ENCODE measurements at places on chromosomes 6 and 20.

DNA sequence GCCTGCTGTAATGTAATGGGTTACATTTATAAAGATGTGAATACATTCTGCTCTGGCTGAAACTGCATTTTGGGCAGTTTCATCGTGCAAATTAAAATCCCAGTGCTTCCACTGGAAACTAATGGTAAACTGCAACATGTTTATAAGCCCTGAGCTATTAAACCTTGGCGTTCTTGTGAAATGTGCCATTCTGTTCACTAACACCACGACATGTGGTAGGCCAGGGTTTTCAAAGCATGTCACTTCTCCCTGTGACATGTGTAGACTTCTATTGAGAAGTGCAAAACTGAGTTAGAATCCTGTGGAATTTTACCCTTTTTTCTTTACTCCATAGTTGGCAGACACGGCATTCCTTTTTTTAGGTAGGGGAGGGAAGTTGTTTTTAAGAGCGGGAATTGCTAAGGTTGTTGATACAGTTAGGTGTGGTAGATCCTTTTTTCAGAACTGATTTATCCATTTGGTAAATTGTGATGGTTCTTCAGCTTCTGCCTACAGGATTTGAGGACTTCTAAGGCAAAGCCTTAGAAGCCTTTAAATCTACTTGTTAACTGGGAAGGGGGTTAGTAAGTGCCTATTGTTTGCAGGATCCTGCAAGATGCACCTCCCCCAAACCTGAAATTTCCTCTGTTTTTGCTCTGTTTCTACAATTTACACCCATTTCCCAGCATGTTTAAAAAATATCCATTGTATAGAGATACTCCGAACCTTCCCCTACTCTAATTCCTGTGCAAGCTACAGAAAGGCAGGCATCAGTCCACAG is 4.2 kb downstream of the SASH1 start:
- no peak for DNase-seq

DNA sequence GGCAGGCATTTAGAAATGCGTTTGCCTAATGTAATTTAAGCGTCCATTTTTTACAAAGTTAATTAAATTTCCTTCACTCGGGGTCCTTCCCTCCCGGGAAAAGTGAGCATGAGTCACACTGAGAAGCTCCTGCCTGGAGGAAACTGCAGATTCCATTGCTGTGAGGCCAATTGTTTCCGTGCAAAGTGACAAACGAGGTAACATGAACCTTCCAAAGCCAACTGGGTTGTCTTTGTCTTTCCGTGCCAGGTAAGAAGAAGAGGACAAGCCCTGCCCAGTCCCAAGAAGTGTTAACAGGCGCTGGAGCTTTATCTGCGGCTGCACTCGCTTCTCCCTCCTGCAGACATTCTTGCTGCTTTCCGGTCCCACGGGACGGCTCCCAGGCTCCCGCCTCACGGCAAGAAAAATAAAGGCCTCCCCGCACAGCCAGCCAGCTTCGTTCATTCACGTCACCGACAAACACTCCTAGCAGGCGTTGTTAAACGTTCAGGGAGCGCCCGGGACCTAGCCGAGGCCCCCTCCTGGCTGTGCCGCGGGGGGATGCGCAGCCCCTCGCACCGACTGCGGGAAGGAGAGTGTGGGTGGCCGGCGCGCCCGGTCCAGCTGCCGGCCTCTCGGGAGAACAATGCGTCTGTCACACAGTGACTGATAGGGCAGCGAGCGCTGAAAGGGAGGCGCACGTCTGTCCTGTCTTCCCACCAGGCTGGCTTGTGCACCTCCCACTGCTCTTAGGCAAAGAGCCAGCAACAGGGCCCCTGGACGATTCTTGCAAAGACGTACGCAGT is 61.5 kb upstream of the HDDC2 start:
- peak; percentile 32 for DNase-seq

DNA sequence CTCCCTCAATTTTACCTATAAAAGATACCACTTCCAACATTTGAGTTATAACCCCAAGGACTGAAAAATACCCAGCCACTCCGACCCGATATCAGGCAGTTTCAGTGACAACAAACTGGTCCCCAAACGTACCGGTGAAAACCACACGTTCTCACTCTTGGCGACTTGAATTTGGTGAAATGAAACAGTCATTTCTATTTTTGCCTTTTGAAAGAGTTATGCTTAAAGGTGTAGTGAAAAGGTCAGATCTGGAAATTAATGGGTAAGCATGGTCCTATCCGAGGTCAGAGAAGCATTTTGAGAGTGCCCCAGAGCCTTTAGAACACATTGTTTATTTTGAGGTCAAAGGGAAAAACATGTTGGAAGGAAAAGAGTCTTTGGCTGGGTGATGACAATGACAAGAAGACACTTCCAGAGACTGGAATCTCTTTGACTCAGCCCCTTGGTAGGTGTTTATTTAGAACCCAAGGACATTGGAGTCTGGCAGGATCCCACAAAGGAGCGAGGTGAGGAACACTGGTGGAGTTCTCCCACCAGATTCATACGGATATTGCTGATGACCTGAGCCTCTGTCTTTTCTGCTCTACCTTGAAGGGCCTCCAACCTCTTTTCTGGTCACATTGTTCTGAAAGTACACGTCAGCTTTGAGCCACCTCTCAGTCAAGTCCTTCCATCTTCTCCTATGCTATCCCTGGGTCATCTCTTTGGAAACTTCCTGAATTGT is 235.0 kb downstream of the GMPR start:
- no peak for DNase-seq

GRCh38 chr6:20927130-20927860 is 393.0 kb downstream of the CDKAL1 start:
- DNase-seq = no peak

GRCh38 chr6:133637874-133638273 is 251.0 kb upstream of the TCF21 start:
- DNase-seq = no peak

- DNase-seq = no peak
Measured at GRCh38 chr6:108902382-108902792, 54.2 kb downstream of the ARMC2 start.

- DNase-seq = no peak
Measured at GRCh38 chr20:41424546-41424945, 57.9 kb upstream of the EMILIN3 start.

GRCh38 chr6:38239719-38240451 is 399.8 kb downstream of the BTBD9 start:
- DNase-seq = no peak
